ENCODE measurements at places on chromosomes 2 and 18. TPM values are rescaled to one million over a fixed set of nuclear protein-coding genes. Genes with fewer than 3 reads are reported as not detected.

SP140L gene
- 10.3 TPM for total RNA-seq

CNDP1 gene
- total RNA-seq, result not detected

NMUR1 gene
- under 0.01 TPM for total RNA-seq

DLGAP1 gene
- total RNA-seq, result 2.4 TPM

GAD1 gene
- not detected for total RNA-seq

CRYBA2 gene
- total RNA-seq, result not detected

PTPN4 gene
- total RNA-seq, result 21.1 TPM

PDCD1 gene
- not detected for total RNA-seq

CAPN13 gene
- not detected for total RNA-seq

UGT1A8 gene
- total RNA-seq, result not detected

DSG1 gene
- not detected for total RNA-seq

CNOT9 gene
- total RNA-seq, result 36.4 TPM

ESPNL gene
- total RNA-seq, result 0.40 TPM

MAB21L4 gene
- total RNA-seq, result not detected

TRIM43 gene
- total RNA-seq, result not detected

BCL2L11 gene
- total RNA-seq, result 1.6 TPM

DARS1 gene
- total RNA-seq, result 73.2 TPM

AQP12A gene
- not detected for total RNA-seq

KLHL41 gene
- total RNA-seq, result 1.1 TPM

SATB2 gene
- 11.8 TPM for total RNA-seq

NOSTRIN gene
- total RNA-seq, result under 0.01 TPM

UGT1A5 gene
- total RNA-seq, result not detected

PTH2R gene
- not detected for total RNA-seq

IL1RL2 gene
- total RNA-seq, result 2.2 TPM

GALNT13 gene
- 1.7 TPM for total RNA-seq

ZNF385B gene
- total RNA-seq, result not detected

SLC14A1 gene
- 443 TPM for total RNA-seq

CRYGD gene
- not detected for total RNA-seq

PTPRN gene
- total RNA-seq, result 0.25 TPM

CSRNP3 gene
- 3.1 TPM for total RNA-seq

CDK15 gene
- total RNA-seq, result 0.12 TPM

UGT1A10 gene
- not detected for total RNA-seq

CCDC141 gene
- total RNA-seq, result 2.6 TPM

ZC3H6 gene
- total RNA-seq, result 4.4 TPM

ASB18 gene
- total RNA-seq, result not detected

FHOD3 gene
- total RNA-seq, result 0.92 TPM

ABCG5 gene
- total RNA-seq, result under 0.01 TPM

SRD5A2 gene
- total RNA-seq, result not detected

COLEC12 gene
- 24.0 TPM for total RNA-seq

SEPTIN10 gene
- 146 TPM for total RNA-seq

G6PC2 gene
- total RNA-seq, result not detected

SLC38A11 gene
- not detected for total RNA-seq

HOXD9 gene
- total RNA-seq, result not detected

PJVK gene
- 1.5 TPM for total RNA-seq

UGGT1 gene
- total RNA-seq, result 92.5 TPM

PHOSPHO2 gene
- 1.8 TPM for total RNA-seq
